Bronchial smooth muscle cell (primary cell): ENCODE measurements at places on chromosomes 5 and 9. TPM values are rescaled to one million over a fixed set of nuclear protein-coding genes. Genes with fewer than 3 reads are reported as not detected.

CCDC107 gene
- total RNA-seq, result 10.8 and 11.7 TPM in 2 replicates

GARNL3 gene
- 0.63 and 3.3 TPM in 2 replicates for total RNA-seq

PCDHA12 gene
- under 0.01 TPM in 2 replicates for total RNA-seq

CDC14B gene
- 29.9 and 42.6 TPM in 2 replicates for total RNA-seq

NTMT1 gene
- total RNA-seq, result 25.1 and 32.6 TPM in 2 replicates

MCIDAS gene
- total RNA-seq, result not detected in 2 replicates

RNF224 gene
- 0.09 TPM in 1 of 2 replicates, not detected in the other for total RNA-seq

NR5A1 gene
- total RNA-seq, result not detected in 2 replicates

ZNF169 gene
- 1.5 and 2.7 TPM in 2 replicates for total RNA-seq

RLN1 gene
- not detected in 2 replicates for total RNA-seq

CDH9 gene
- not detected in 2 replicates for total RNA-seq

ARID3C gene
- not detected in 2 replicates for total RNA-seq

HAVCR1 gene
- 0.34 TPM in 1 of 2 replicates, not detected in the other for total RNA-seq

PCSK1 gene
- total RNA-seq, result under 0.01 TPM in 1 of 2 replicates, not detected in the other

ZNF454 gene
- total RNA-seq, result 2.8 and 3.0 TPM in 2 replicates
